Omental fat pad (tissue), 4 donors: ENCODE measurements at places on chromosomes 12 and 14. TPM values are rescaled to one million over a fixed set of nuclear protein-coding genes. Genes with fewer than 3 reads are reported as not detected.

The DNAH10 gene
- total RNA-seq = not detected

DNA sequence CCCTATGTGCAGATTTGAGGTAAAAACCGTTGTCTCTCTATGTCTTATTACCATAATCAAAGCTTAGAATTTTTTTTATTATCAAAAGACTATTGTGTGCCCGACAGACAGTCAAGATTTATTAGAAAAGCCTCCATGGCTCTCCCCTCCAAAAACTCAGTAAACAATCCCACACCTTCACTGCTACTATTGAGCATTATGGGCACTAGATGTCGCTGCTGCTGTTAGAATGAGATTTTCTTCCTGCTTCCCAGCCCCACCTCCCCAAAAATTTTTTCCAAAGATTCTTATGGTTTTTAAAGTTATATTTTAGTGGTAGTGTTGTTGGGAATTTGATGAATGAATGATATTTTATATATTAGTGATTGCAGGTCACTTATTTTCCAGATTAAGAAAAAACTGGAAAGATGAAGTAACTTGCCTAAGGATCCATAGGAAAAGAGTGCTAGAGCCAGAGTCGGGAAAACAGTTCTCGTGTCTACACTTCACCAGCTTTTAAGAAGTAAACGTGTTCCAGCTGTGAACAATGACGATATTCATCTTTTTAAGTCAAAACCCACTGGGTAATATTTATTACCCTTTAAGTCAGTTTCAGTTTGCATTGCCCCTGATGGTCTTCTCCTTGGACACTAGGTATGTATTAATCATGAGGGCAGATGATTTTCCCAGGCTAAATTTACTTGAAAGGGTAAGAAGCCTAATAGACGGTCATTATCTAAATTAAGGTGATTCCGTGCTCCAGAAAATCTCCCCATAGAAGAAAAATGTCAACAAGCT is 12.2 kb upstream of the FOXG1 start:
- DNase-seq = no peak

GRCh38 chr12:13702381-13702780 is 279.0 kb downstream of the GRIN2B start:
- no peak for DNase-seq

DNA sequence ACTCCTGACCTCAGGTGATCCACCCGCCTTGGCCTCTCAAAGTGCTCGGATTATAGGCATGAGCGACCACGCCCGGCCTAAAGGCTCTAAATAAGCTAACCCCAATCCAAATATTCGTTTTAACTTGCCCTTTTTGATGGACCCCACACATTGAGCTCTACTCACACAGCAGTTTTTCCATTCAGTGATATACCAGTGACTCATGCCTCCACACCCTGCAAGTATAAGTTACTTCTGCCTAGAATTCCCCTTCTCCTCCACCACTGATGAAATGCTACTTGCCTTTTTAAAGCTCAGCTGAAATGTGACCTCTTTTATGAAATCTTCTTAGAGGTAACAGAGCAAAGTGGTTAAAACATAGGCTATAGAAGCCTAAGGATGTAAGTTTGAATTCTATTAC is 68.8 kb downstream of the EXOC5 start:
- no peak for DNase-seq

- no peak for DNase-seq
Measured at GRCh38 chr12:48197549-48197970, 5.5 kb downstream of the OR10AD1 start.

- no peak for DNase-seq
Measured at GRCh38 chr14:30225176-30225575, 297.5 kb upstream of the PRKD1 start.

DNA sequence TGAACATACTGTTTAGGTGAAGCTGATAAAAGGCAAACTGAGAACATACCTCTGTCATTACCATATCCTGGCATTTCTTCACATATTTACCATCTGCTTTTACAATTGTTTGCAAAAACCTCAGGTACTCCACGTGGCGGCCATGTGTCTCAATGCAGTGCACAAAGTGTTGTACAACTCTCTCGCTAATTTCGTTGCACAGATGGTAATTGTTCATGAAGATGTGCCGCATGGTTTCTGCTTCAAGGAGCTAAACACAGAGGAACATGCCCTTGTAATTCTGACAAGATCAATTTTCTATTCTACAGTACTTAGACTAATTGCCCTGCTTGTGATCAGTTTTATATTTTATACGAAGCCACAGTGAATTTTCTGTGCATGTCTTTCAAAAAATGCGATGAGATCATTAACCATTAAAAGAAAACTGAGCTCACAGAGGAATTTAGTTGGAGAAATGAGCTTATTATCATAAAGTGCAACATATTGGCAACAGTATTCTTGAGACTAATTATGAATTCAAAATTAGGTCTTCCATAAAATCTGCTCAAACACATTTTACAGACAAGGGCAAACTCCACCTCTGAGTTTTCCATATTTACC is 233.8 kb downstream of the ITPR2 start:
- no peak for DNase-seq

- DNase-seq = no peak
Measured at GRCh38 chr14:88270776-88271175, 52.3 kb downstream of the KCNK10 start.
